ENCODE measurements at places on chromosomes 7 and 10.

- DNase-seq, result no peak
Measured at GRCh38 chr7:32378988-32379387, 111.2 kb downstream of the LSM5 start.

- DNase-seq, result no peak
Measured at GRCh38 chr7:601036-601594, 81.5 kb upstream of the PDGFA start.

- no peak for DNase-seq
Measured at GRCh38 chr7:106022193-106022821, 59.2 kb downstream of the CDHR3 start.

- no peak for DNase-seq
Measured at GRCh38 chr10:48898426-48898825, 41.2 kb downstream of the LRRC18 start.

All from NCI-H1092 (cell line).